ENCODE measurements at places on chromosomes 2 and 18. TPM values are rescaled to one million over a fixed set of nuclear protein-coding genes. Genes with fewer than 3 reads are reported as not detected.

The SP140 gene
- total RNA-seq = under 0.01 TPM

The ST6GAL2 gene
- 12.9 TPM for total RNA-seq

The POTEE gene
- total RNA-seq = under 0.01 TPM

The MTLN gene
- total RNA-seq = 42.2 TPM

The SPAST gene
- 32.7 TPM for total RNA-seq

The DHRS9 gene
- 0.09 TPM for total RNA-seq

The ALPI gene
- not detected for total RNA-seq

The HAUS1 gene
- total RNA-seq = 57.3 TPM

The RGPD4 gene
- not detected for total RNA-seq

All from smooth muscle cell of the umbilical artery (primary cell).